Testis (tissue), 5 donors: ENCODE measurements at places on chromosomes 7 and 10. TPM values are rescaled to one million over a fixed set of nuclear protein-coding genes. Genes with fewer than 3 reads are reported as not detected.

DNA sequence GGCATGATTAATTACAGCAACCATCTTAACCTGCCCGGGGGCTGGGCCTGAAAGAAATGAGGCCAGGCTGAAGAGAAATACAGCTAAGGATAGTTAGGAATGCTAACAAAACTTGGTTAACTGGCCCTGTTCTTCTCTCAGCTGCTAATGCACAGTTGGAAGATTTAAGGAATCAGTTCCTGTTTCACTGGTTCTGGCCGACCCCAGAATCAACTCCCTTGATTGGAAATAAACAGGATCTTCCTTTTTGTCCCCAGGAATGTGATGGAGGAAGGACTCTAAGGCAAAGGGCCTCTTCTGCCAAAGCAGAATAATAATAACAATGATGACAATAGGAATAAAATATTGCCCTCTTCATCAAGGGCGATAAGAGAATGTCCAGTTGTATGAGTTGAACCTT lies 3.5 kb upstream of the LRMDA start:
- peaks cover 29% of the 10 kb centered on the region for H3K4me1 ChIP-seq
- DNase-seq = no peak
- no peak overlapping the region for H3K4me3 ChIP-seq
- H3K36me3 ChIP-seq = no peaks in the 10 kb centered on the region

GRCh38 chr7:49229246-49229645 lies 304.9 kb downstream of the CDC14C start:
- no peaks in the 10 kb centered on the region for H3K4me1 ChIP-seq
- no peak overlapping the region for H3K4me3 ChIP-seq
- no peaks in the 10 kb centered on the region for H3K36me3 ChIP-seq

DNA sequence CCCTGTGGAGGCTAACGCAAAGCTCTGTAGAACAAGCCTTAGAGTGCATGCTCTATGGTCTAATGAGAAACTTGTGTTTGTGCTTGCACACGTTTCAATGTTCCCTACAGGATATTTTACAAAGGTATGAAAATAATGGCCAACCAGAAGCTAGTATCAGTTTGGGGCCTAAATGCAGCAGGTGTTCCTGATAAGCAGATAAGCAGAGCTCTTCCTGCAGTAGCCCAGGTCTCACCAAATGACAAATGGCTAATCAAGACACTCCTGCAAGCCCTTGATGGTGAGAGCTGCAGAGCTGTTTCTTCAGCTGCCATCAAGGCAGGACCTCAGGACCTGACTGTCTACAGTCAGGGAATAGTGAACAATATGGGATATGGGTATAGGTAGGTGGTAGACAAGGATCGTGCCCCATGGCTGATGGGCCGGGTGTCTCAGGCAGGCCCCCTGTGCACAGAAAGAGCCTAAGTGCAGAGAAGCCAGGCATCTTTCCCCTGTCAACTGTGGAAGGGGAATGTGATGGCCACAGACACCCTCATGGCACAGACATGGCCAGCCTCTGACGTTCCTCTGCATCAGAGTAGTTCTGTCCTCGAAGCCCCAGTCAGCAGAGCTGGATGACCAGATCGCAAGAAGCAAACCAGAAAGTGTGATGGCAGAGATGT lies 23.2 kb upstream of the RASSF4 start:
- no peak overlapping the region for H3K4me3 ChIP-seq
- no peak overlapping the region for H3K27ac ChIP-seq

- no peaks in the 10 kb centered on the region for H3K27me3 ChIP-seq
- H3K36me3 ChIP-seq = no peaks in the 10 kb centered on the region
- no peak for DNase-seq
- peak overlapping the region; percentile 72 for H3K27ac ChIP-seq
- H3K4me3 ChIP-seq = peak overlapping the region; percentile 70
- no peaks in the 10 kb centered on the region for H3K4me1 ChIP-seq
Measured at GRCh38 chr7:87345962-87346371, 503 bp downstream of the CROT start.

- no peaks in the 10 kb centered on the region for H3K36me3 ChIP-seq
- no peaks in the 10 kb centered on the region for H3K27me3 ChIP-seq
- H3K4me1 ChIP-seq = peaks cover 9% of the 10 kb centered on the region
- peak; percentile 92 for DNase-seq
Measured at GRCh38 chr10:24360282-24361127, 151.6 kb downstream of the KIAA1217 start.

DNA sequence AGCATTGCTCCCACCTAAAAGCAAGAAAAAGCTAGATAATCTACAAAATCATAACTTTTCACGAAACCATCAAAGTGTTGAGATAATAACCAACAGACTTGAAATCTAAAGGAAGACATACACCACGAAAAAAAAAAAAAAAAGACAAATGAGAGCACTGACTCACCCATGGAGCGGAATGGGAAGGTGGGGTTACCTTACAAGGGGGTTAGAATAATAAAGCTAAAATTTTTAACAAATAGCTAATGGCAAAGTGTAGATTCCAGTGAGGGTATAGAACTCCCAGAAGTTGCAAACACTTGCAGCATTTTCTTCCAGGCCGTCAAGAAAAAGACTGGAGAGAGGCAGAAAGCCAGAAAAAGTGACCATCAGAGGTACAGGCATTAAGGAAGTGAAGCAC lies 27.2 kb downstream of the IPMK start:
- no peak for DNase-seq
- no peaks in the 10 kb centered on the region for H3K4me1 ChIP-seq
- H3K27ac ChIP-seq = no peak overlapping the region
- H3K27me3 ChIP-seq = no peaks in the 10 kb centered on the region
- H3K4me3 ChIP-seq = no peak overlapping the region

DNA sequence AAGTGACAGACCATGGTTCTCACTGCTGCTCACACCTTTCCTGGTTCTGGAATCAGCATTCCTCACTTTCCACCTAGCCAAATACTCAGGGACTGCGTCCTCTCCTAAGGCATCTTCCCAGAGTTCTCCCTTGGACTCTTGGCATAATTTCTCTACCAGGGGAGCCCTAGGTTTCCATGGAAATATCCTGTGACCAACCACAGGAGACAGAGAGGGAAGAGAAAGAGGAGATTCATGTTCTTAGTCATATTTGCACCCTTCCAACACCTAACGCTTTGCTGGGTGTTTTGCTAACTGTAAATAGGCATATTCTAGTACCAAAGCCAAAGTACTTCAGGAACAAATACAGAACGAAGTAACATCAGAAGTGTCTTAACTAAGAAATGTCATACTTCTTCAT lies 28.6 kb downstream of the DENND11 start:
- no peaks in the 10 kb centered on the region for H3K4me1 ChIP-seq
- no peak overlapping the region for H3K27ac ChIP-seq
- no peak overlapping the region for H3K4me3 ChIP-seq
- H3K36me3 ChIP-seq = no peaks in the 10 kb centered on the region
- no peak for DNase-seq

GRCh38 chr10:6146013-6146785 lies 56.5 kb upstream of the PFKFB3 start:
- no peaks in the 10 kb centered on the region for H3K27me3 ChIP-seq
- H3K27ac ChIP-seq = no peak overlapping the region
- H3K4me1 ChIP-seq = peaks cover 24% of the 10 kb centered on the region
- peak; percentile 73 for DNase-seq
- peak overlapping the region; percentile 76 for H3K4me3 ChIP-seq
- no peaks in the 10 kb centered on the region for H3K36me3 ChIP-seq

TAS2R41 gene
- polyA plus RNA-seq = not detected

GBX1 gene
- polyA plus RNA-seq = 7.2 TPM

TMEM236 gene
- polyA plus RNA-seq = 0.49 TPM

FGL2 gene
- polyA plus RNA-seq = 18.3 TPM

TUBAL3 gene
- 5.3 TPM for polyA plus RNA-seq
